ENCODE measurements at places on chromosomes 3 and 15.

DNA sequence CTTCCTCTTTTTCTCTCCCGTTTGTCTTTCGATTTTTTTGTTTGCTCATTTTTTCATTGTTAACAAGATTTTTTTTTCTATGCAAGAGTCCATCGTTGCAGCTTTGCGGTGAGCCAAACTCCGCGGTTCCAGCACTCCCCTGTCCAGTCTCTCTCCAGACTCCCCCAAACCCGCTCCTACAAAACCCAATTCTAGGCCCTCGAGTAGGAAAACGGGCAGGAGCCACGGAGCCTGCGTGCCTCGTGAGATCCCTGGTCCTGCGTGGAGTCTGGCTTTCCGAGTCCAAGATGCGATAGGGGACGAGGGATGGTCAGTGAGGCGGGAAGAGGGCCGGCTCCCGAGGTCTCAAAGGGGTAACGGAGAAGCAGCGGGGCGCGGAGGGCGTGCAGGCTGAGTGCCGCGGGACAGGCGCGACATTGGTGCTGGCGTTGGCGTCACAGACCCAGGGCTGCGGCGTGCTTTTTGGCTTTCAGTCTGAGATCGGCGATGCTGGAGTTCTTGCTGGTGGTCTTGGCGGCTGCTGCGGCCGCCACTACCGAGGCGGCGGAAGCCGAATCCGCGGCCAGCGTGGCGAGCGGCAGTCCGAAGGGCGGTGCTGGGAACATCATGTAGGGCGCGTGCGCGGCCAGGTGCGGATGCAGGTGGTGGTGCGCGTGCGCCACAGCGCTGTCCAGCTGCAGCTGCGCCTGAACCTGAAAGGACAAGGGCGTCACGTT lies 8.5 kb downstream of the SHOX2 start:
- DNase-seq: peak; percentile 46

DNA sequence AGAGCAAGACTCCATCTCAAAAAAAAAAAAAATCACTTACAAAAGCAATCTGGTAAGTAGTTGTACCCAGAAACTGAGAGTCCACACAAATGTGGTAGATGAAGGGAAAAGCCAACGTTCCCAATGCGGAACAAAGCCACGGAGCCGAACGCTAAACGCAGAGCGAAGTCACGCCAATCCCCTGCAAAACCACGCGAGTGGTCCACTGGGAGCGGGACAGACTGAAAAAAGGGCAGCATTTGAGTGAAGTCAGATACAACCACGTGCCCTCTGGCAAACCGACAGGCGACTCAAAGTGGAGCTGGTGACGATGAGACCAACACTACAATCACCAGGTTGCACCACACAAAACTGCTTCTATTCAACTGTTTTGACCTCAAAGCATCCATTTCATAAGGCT lies 246.1 kb upstream of the LYSMD4 start:
- no peak for DNase-seq

DNA sequence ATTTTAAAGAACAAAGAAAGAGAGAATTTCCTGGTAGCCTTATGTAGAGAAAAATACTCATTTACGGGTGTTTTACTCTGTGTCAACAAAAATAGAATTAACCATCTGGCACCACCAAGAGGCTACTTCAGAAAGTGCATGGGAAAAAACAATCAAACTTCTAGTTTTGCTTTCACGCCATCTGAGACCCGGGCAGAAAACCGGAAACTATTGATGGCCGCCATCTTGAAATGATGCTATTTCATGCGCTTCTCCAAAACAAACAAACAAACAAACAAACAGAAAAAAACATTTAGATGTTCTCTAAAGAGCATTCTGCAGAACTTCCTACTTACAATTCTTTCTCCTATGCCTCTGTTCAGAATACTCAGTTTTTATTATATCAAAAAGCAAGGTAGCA lies 49.4 kb upstream of the SYNPR start:
- DNase-seq: no peak

DNA sequence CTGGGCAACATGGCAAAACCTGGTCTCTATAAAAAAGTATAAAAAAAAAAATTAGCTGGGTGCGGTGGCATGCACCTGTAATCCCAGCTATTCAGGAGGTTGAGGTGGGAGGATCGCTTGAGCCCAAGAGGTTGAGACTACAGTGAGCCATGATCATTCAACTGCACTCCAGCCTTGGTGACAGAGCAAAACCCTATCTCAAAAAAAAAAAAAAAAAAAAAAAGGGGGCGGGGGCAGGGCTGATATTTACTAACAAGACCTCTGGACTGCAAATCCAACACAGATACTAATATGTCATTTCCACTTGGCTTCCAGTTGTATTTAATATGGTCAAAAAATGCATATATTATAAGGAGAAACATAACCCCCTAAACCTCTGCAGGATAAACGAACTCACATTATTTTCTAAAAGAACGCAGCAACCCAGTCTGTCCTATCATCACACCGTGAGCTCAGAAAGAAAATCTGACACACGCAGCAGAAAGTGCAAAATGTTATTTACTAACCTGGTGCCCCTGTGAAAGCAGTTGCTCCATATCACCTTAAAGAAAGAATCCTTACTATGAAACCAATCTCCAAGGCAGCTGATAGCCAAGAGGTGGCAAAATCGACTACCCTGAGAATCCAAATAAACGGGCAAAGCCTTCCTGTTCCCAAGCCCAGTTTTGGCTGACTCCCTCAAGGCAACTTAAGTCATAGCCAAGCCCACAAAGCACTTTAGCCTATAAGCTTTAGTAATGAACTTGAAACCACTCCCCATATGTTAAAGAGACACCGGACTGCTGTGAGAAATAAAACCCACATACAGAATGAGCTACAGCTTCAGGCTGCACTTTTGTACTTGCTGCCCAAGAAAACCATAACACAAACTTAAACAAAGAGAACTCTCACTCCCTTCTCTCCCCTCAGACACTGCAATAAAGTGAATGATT lies 39.3 kb downstream of the PLD1 start:
- DNase-seq: no peak

GRCh38 chr15:82999905-83000671 lies 11.4 kb downstream of the C15orf40 start:
- DNase-seq: peak; percentile 35

GRCh38 chr3:171796625-171797264 lies 13.5 kb downstream of the PLD1 start:
- no peak for DNase-seq

DNA sequence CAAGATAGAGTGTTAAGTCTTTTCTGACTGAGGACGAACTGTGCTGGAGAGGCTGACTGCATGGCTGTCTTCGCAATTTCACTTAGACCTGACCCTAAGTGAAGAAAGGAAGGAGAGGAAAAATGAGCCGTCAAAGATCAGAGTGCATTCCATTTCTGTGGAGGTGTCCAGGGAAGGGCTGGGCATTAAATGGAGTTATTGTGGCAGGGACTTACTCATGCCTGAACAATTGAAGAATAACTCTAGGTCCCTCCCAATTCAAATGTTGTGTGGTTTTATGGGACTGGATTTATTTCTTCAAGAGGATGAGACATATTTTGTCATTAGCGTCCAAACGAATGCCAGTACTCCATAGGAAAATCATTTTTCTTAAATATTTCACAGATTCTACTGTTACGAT lies 187.3 kb upstream of the CFAP20DC start:
- DNase-seq: no peak

- no peak for DNase-seq
These were observed 10.2 kb upstream of the LACTB start for GRCh38 chr15:63111481-63111880.

DNA sequence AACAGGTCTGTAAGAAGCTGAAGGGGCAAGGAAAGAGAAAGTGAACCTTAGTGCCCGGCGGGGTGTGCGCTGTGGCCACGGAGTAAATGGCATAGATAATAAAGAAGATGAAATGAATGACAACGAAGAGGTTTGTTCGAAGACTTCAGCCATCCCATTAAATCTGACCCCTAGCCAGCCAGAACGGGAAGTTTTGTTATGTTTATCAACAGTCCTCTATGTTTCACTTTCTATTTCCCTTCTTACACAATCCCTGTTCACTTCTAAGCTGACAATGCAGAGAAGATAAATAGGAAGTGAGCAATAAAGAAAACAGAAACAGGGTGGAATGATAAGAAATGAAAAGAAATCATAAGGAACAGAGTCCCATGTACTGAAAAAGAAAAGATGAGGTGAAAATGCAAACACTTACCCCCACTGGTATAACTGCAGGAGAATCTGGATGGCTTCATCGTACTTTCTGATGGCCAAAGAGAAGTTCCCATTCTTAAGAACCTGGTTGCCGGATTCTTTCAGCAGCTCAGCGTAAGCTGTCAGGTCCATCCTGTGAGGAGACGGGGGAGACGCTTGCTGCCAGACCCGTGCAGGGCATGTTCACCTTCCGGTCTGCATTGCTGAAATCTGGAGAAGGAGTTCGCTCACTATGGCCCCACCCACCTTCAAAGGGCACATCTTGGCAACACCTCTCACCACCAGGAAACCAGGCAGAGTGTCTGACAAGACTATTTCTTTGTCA lies 36.8 kb downstream of the TRANK1 start:
- DNase-seq: peak; percentile 35

DNA sequence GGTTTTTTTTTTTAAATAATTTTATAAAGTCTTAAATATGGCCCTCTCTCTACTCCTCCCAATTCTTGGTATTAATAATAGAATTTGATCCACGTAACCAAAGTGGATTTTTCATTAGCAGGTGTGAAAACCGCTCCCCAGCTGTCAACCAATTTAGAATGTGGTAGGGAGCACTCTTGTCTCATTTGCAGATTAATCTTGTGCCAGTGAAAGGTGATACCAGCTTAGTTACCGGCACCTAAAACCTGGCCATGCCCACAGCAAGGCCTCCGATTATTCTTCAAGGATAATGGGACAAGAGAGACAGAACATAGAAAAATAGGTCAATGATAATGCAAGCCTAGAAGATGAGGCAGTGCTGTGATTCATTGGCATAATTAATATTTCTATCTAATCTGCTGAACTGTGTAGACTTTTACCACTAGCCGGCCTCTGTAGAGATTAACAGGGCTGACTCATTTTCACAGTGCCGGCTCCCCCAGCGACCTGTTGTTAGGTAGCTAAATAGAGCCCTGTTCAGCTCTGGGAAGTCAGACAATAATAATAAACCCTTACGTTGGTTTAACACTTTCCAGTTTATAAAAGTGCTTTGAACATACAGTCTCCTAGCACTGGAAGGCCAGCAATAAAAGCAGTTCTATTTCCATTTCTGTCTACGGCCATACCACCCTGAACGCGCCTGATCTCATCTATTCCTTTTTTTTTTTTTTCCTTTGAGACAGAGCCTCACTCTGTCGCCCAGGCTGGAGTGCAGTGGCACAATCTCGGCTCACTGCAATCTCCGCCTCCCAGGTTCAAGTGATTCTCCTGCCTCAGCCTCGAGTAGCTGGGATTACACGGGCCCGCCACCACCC lies 102.9 kb downstream of the SHQ1 start:
- DNase-seq: no peak

GRCh38 chr3:183517607-183518006 lies 37.9 kb downstream of the KLHL6 start:
- DNase-seq: no peak

GRCh38 chr3:183222631-183223235 lies 30.3 kb upstream of the B3GNT5 start:
- DNase-seq: no peak

DNA sequence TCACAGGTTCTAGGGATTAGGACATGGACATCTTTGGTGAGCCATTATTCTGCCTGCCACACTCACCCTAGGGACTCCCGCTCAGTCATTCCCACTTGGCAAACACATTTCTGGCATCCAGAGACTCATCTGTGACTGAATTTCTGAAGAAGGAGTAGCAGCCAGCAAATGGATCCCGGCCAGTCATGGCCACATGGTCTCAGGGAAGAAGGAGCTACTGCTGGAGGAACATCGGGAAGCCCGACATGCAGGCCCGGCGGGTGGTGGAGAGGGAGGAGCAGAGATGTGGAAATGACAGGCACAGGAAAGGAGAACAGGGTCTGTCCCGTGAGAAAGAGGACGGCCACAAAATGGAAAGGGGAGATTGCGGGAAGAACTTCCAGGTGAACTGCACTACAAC lies 65.4 kb downstream of the SEMA5B start:
- DNase-seq: no peak

- no peak for DNase-seq
These were observed 170.3 kb upstream of the SOX2 start for GRCh38 chr3:181541414-181541813.

- no peak for DNase-seq
These were observed 2.3 kb upstream of the VPS18 start for GRCh38 chr15:40891810-40892446.

DNA sequence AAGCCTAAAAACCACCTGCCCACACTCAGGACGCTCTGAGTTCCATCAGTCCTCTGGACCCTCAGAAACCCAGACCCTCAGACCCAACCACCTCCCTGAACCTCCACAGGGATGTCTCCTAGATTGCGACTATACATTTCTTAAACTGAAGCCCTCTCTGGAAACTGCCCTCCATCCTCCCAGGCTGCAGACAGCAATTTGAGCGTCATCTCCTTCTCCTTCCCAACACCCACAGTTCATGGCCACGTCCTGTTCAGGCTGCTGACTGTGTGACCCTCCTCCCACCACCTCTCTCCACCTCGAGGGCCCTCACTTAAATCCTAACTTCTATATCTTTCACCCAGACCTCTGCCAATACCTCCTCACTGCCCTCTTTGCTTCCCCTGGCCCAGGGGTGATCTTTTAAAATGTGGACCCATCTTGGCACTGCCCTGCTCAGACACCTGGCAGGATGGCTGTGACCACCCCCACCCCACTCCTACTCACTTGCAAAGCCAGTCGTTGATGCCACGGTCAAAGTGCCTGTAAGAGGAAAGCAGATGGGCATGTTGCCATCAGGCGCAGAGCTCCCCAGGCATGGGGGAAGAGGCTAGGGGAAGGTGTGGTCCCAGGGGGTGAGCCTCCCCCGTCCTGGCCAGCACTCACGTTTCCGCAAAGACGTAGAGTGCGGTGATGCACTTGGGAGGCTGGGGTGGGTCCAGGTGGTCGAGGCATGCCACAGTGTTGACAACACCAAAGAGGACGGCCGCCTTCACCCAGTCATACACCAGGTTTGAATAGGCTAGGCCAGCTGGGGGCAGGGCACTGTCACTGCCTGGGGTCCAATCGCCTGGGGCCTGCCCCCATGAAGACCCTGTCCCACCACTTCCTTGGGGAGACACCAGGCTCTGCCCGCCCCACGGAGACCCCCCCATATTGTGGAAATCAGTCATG lies 6.0 kb downstream of the HHATL start:
- no peak for DNase-seq

GRCh38 chr3:126267169-126267975 lies 87.0 kb upstream of the ALDH1L1 start:
- DNase-seq: no peak

- DNase-seq: no peak
These were observed 87.2 kb upstream of the SLC2A2 start for GRCh38 chr3:171113716-171114115.

DNA sequence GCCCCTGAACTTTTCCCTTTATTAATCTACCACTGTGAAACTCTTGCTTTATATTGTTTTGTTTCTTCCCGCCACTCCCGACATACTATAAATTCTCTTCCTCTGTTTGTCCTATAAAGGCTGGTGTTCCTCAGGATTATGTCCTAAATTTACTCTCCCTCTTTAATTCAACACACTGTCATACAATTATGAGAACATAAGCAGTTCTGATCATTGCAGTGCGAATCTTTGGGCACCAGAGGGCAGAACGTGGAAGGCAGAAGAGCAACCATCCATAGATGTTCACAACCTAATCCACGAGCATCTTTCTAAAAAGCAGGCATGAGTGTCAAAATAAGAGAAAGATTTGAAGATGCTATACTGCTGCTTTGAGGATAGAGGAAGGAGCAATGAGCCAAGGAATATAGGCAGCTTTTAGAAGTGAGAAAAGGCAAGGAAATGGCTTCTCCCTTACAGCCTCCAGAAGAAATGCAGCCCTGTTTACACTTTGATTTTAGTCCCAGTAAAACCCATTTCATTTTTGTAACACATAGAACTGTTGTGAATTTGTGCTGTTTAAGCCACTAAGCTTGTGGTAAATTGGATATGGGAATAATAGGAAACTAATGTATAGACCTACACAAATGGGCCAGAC lies 179.4 kb downstream of the GBE1 start:
- DNase-seq: no peak
